ENCODE measurements at places on chromosomes 5 and 9.

- DNase-seq = no peak
Measured at GRCh38 chr5:31783086-31783645, 144.2 kb downstream of the PDZD2 start.

GRCh38 chr5:87551911-87552310 is 139.2 kb upstream of the CCNH start:
- no peak for DNase-seq

GRCh38 chr9:111897601-111898137 is 1.1 kb downstream of the UGCG start:
- DNase-seq = peak; percentile 87

DNA sequence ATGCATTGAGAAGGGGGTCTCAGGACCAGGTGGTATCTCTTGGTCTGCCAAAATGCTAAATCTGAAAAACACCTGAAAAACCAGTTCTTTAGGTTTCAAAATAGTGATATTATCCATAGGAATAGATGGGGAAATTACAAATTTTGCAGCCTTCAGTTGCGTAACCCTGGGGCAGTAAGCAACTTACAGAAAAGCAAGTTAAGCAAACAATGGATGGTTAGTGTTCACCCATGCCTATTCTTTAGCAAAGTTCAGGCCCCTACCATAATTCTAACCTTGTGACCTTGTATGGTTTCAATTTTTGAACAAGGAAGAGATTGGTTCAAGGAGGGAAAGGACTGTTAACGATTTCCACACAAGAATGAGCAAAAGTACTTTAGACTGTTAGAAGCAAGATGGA is 24.5 kb downstream of the GLRX start:
- no peak for DNase-seq

DNA sequence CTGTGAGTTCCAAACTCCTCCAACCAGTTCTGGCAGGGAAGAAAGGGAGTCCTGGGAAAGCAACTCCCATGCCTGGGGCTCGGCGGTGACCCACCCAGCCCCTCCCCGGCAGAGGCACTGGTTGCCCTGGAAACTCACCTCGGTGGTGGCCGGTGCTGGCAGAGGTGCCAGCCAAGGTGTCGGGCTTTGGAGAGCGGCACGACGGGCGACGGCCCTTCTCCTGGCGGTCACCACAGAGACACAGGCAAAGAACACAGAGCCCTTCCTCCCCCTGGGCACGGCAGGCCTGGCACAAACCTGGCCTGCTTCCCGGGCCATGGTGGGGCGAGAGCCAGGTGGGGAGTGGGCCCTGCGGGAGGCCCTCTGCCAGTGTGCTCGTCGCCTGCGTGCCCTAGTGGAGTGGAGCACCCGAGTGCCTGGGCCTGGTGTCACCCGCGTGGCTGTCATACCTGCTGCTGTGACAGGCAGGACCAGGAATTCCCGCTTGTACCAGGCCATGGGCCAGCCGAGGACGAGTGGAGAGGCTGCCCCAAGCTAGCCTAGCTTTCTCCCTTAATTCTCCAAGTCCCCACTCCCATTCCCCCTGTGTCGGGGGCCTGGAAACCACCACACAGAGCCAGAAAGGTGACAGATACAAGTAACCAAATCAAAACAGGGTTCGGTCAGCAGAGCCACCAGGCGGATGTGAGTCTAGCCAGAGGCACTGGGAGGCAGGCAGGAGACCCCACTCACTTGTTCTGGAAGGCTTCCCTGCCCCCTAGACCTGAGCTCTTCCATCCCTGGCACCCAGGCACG is 8.2 kb upstream of the RALGDS start:
- DNase-seq = no peak

GRCh38 chr9:70315389-70315788 is 56.6 kb downstream of the SMC5 start:
- no peak for DNase-seq

- no peak for DNase-seq
Measured at GRCh38 chr9:135647884-135648283, 8.5 kb upstream of the GLT6D1 start.

- no peak for DNase-seq
Measured at GRCh38 chr5:108415726-108416125, 33.8 kb upstream of the FBXL17 start.

DNA sequence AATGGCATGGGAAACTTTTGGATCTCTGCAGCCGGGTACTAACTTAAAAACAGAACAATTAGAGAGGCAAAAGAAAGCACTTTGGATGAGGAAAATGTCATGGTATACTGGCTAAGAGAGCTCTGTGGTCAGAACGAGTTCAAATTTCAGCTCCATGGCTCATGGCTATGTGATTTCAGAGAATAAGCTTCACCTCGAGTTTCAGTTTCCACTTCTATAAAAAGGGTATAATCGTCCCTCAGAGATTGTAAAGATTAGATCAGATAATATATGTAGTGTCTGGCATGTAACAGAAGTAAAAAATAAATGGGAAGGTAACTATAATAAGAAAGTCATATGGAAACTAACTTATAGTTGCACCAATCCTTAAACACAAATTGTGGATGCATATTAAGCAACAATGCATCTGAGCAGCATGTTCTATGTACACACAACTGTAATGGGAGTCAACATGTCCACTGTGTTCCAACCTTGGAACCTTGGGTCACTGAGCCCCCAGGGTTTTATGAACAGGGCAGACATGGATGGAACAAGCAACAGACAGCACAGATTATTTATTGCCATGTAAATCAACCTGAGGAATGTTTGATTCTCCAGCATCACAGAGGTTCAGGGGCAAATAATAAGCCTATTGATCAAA is 145.4 kb downstream of the MAPKAP1 start:
- peak; percentile 10 for DNase-seq

DNA sequence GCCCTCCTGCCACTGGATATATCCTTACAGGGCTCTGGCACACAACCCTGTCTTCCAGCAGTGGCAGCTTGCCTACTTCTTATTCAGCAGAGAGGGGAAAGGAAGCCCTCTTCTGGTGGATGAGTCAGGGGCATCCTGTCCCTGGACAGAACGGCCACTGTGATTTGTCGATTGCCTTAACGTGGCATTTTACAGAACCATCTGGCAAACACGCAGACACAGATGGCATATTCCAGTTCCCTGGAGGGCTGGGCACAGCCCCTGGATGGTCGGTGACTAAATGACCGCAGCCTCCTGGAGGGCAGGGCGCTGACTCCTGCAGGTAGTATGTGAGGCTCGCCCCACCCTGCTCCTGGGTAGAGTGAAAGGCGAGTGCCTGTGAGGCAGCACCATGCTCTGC is 62.1 kb downstream of the DCP2 start:
- no peak for DNase-seq

- no peak for DNase-seq
Measured at GRCh38 chr9:37417857-37418618, 4.5 kb upstream of the GRHPR start.

- DNase-seq = no peak
Measured at GRCh38 chr5:109833946-109834345, 144.2 kb downstream of the MAN2A1 start.

- DNase-seq = no peak
Measured at GRCh38 chr9:16625811-16626210, 244.7 kb downstream of the BNC2 start.

DNA sequence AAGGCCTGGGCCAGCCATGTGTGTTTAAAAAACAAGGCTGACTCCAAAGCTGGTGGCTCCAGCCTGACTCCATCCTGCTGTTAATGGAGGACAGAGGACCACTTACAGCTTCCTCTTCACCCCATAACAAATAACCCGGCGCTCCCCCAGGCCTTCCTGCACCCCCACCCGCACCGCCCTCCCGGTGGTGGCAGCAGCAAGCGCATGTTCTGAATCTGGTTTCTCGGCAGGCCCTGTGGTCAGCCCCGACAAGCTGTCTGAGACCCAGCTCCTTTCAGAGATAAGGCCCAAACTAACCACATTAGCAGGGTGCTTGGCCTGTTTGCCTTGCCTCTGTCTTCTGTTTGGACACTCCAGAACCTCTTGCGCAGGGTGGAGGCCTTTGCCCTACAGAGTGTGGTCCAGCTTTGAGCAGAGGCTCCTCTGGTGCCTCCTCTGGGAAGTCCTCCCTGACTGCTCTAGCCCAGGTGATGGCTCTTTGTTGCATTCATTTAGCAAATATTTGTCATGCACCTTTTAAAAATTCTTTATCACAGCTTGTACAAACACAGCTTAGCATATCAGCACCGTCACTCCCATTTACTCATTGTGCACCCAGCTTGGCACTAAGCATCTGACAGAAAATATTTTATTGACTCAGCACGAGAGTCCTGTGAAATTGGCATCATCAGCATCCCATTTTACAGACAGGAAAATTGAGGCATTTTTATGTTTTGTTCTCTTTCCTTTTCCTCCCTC is 78.4 kb downstream of the NDFIP1 start:
- no peak for DNase-seq

DNA sequence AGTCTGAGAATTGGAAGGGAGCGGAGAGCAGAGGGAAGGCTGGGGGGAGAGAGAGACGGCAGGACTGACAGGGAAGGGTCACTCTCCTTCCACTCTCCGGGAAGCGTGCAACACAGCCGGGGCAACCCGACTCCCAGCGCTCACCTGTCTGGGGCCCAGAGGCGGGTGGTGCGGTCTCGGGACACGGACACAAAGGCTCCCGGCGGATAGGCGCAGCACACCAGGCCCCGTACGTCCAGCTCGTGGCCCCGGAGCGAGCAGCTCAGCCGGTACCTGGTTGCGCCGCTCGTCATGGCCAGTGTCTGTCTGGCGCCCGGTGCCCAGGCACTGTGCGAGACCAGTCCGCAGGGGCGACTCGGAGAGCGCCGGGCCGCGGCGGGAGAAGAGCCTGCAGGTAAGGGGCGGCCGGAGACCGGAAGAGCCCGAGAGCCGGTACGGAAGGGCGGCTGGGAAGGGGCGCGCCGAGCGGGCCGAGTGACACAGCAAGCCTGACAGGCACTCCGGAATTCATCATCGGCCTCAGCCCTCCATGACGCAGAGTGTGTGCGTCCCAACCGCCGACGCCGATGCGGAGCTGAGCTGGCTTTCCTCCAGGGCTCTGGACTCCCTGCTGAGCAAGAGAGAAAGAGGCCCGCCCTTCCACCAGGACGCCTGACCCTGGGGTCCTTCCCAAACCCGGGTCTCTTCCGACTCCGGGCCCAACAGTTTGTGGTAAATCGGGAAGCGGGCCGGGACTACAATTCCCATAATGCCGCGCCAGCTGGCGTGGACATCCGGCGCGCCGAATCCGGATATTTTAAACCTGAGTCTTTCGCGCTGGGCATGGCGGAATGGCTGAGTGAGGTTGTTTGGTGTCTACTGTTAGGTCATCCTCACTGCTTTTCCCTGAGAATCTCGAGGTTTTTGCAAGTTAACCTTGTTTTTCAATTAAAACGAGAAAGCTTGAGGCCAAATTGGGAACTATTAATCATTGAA is at the start of gene PLAA:
Gene PLAA (minus strand): TSS at position 490 of the 975 bp plus-strand sequence. CDS start 197 bp downstream, at position 293.
- peak; percentile 74 for DNase-seq

DNA sequence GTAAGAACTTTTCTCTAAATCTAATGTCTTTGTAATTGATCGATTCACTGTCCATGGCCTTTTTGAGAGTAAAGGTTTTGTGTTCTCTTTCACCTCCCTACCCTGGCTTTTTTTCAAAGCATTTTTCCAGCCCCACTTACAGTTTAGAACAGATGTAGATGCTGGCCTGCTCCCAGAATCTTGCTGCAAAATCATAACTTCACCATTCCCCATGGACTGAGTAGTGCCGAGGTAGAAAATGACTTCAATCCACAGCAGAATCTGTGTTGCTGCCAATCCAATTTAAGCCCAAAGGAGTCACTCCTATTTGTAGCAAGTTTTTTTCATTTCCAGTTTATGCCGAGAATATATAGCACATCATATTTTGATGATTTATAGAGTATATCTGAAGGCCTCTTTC is 46.5 kb upstream of the CEMIP2 start:
- no peak for DNase-seq

GRCh38 chr5:17802256-17802655 is 168.0 kb downstream of the TAF11L14 start:
- DNase-seq = no peak

DNA sequence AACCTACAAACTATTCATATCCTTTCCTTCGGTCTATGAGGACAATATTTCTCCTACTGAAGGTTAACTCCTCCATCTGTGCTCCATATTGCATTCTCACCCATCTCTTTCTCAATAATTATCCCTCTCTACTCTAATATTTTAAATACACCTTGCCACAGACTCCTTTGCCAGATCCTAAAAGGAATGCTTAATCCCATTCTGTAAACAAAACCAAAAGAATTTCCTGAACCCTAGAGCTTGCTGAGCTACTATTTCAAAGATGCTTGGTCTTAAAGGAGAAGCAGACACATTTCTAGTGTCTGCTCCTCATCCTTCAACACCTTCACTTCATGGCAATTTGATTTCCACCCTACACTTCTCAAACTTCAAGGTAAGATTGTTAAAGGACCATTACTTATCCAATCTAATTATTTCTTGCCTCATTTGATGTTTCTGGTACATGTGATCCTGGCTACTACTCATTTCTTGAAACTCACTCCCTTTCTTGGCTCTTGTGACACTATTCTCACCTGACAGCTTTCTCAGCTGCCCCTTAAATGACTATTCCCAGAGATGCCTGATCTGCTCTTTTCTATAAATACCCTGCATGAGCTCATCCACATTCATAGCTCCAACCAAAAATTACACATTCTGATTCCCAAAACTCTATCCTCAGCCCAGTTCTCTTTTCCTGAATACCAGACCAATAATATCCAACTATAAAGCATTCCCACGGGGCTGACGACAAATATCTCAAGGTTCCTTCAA is 20.2 kb downstream of the HOMER1 start:
- no peak for DNase-seq

GRCh38 chr5:56159521-56159947 is 73.6 kb downstream of the ANKRD55 start:
- DNase-seq = no peak

GRCh38 chr5:132380047-132380446 is 10.5 kb downstream of the SLC22A5 start:
- no peak for DNase-seq

- no peak for DNase-seq
Measured at GRCh38 chr5:167233507-167234220, 1057.8 kb upstream of the WWC1 start.
